ENCODE measurements at places on chromosomes 12 and 14.

DNA sequence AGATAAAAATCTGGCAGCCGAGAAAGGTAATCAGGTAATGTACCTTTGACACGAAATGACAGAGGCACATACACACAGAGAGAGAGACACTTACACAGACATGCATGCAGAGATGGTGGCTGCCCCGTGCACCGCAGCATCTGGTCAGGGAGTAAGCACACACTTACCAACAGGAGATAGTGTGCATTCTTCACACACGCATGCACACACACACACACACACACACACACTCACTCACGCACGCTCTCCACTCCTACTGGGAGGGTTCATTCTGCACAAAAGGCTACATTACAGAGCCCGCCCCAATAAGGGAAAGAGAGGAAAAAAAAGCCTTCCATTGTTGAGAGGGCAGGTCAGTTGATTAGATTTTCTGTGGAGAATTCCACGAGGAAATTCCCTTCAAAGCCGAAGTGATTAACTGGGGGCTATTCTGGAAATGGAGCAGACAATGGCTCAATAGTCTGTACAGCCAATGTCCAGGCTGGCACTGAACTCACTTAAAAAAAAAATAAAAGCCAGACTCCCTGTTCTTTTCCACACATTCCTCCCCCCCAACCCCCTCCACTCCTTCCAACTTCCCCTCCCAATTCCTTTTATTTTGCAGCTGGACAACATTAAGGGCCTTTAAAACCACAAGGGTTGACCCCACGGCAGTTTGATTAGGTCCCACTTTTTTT lies 1.4 kb upstream of the SOX5 start:
- no peak for DNase-seq

DNA sequence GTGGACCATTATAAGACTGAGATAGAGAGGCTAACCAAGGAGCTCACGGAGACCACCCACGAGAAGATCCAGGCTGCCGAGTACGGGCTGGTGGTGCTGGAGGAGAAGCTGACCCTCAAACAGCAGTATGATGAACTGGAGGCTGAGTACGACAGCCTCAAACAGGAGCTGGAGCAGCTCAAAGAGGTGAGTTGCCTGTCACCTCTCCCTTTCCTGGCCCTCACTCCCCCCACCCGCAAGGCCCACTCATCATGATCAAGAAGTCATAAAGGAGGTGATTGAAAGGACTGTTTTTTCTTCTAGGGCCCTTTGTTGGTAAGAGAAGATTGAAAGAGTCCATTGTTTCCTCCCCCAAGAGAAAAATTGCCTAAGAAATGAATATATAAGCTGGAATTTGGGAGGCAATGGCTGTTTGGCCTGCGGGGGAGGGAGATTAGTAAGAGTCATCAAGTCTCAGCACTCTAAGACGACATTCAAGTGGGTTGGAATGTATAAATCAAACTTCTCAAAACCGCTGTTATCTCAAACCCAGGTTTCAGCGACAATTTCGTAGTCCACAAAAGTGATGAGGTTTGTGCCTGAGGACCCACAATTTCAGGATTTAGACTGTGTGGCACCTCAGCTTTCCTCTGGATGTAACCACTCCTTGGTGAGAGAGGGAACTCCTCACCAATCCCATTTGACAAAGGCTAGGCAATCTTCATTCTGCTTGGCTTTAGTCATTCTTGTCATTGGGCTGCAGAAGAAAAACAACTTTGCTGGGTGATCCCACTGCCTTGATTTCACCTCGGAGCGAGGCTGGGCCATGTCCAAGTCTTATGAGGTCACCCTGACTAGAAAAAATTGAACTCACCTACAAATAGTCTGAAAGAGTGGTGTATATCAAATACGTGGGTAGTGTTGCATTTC lies 966 bp downstream of the BICD1 start:
- no peak for DNase-seq

DNA sequence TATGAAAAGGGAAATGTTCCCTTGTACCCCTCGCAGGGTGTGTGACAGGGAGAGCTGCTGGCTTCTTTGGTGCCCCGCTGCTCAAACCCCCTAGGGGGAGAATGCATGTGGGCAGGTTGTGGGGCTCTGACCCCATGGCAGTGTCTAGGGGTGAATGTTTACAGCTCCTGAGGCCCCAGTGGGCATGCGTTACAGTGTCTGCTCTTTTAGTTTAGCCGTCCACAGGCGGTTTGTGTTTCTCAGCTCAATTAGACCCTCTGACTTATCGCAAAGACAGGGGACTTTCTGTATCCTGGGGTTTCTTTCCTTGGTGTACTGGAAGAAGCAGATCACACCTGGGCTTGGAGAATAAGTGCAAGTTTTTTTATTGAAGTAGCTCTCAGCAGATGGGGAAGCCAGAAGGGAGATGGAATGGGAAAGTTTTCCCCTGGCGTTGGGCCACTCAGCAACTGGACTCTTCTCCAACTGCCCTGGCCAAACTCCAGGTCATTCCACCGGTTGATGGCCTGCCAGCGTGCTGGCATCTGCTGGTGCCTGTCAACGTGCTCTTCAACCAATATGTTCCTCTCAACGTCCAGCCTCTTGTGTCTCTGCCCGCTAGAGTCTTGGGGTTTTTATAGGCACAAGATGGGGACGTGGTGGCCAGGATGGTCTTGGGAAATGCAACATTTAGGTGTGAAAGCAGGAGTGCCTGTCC lies 720.9 kb downstream of the FSCB start:
- no peak for DNase-seq

GRCh38 chr14:73771848-73772638 lies 57.9 kb upstream of the PNMA1 start:
- no peak for DNase-seq

DNA sequence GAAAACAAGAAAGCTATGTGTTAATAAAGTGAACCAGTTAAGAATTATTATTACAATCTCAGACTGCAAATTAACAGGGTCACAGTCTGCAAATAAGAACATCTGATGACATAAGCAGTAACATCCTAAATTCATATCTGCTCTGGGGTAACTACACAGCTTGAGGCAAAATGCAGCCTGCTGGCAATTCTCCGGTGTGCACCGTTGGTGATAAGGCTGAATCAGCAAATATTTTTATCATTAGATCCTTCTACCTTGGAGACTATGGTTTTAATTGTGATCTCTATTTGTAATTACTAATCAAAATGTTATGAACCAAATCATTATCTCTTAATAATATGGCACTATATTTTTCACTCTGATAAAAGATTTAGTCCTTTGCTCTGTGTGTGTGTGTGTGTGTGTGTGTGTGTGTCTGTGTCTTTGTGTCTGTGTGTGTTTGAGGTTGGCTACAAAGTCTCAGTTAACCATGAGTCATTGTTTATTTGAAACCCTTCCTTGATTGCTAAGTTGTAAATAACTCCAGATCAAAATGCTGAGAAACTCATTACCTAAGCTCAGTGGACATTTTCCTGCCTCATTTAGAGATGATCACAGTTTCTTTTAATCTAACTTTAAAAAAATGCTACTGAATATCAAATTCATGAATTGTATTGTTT lies 442.6 kb downstream of the GXYLT1 start:
- no peak for DNase-seq

GRCh38 chr14:73896521-73896920 lies 9.9 kb downstream of the ZNF410 start:
- no peak for DNase-seq

DNA sequence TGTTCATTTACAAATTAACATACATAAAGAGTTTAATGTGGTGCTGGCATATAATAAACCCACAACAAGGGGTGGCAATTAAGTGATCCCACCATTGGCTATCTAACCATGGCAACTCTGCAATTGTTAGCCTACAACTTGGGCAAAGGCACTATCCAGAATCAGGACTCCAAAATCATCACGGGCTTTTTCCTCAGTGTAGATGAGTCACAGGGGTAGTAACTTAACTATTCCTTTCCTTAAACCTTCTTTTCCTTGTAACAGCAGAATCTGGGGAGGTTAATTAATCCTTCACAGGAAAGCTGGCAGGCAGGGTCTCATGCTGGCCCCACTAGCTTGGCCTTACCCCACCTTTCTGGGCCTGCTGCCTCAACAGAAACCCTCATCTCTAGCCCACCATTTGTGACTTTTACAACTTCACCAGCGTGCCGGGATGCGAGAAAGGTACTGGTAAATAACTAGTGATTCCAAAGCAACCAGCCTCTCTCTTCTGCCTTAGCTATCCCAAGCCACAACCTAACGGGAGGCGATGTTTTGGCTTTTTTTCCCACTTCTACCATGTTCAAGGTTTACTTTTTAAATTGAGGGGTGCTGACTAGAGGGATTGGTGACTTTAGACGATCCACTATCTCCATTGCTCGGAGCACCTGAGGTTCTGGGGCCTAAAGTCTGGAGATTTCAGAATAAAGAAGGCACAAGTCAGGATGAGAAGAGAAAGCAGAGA lies 744 bp downstream of the ATP5MC2 start:
- no peak for DNase-seq

DNA sequence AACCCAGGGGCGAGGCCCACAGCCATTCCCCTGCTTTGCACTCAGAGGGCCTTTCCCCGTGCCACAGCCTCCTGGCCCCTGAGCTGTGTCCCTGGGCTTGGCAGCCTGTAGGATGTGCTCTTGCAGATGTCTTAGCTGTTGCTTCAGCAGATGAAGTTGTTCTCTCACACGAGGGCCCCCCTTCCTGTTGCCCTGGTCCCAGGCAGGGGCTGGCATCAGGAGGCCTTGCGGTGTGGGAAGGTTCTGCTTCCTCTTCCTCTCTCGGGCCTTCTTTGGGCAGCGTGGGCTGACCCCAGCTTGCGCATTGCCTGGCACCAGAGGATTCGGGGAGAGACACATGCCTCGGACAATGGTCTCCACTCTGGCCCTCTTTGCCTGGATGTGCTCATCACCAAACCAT lies 12.7 kb downstream of the PROX2 start:
- no peak for DNase-seq

DNA sequence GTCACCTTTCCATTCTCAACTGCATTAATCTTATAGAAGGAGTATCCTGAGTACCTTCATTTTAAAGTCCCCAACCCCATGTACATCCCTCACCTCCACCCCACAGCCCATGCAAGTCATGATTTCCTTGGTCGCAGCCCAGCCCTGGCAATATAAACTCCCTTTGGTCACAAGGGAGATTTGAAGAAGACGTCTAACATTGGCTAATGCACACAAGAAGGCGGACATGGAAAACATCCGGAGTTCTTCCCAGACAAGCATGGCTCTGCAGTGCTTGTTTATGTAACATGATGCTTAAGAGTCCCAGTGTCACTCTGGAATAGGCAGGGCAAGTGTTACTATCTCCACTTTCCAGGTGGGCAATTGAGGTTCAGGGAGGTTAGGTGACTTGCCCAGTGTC lies 277.6 kb downstream of the DPF3 start:
- DNase-seq: no peak

- no peak for DNase-seq
Observed at GRCh38 chr12:125454786-125455480, 389.7 kb downstream of the AACS start.

- DNase-seq: no peak
Observed at GRCh38 chr12:30613119-30613830, 82.4 kb downstream of the IPO8 start.

DNA sequence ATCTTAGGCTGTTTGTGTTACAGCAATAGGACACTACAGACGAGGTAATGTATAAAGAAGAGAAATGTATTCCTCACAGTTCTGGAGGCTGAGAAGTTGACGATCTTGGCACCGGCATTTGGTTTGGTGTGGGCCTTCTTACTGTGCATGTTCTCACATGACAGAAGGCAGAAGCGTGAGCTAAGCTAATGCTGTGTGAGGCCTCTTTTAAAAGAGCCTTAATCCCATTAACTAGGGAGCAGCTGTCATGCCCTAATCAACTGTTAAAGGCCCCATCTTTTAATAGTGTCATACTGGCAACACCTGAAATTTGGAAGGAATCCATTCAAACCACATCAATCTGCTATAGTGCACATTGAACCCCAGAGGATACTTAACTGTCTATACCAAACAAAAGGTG lies 992.9 kb downstream of the GALC start:
- DNase-seq: no peak

DNA sequence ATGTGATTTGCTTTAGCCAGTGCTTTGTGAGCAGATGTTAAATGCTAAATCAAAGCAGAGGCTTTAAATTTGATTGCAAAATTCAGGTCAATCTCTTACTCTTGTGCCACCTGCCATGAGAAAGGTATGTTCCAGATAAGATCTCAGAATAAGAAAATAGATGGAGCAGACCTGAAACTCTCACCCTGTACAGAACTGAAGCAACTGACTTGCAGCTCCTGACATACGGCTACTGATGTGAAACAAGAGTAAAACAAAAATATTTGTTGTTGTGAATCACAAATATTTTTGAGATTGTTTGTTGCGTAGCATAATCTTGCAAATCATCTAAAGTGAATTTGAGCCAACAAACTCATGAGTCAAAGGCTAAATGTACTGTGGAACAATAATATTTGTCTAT lies 3.5 kb upstream of the OSBPL8 start:
- DNase-seq: no peak
